BJ (cell line): ENCODE measurements at places on chromosomes 2 and 18. TPM values are rescaled to one million over a fixed set of nuclear protein-coding genes. Genes with fewer than 3 reads are reported as not detected.

DNA sequence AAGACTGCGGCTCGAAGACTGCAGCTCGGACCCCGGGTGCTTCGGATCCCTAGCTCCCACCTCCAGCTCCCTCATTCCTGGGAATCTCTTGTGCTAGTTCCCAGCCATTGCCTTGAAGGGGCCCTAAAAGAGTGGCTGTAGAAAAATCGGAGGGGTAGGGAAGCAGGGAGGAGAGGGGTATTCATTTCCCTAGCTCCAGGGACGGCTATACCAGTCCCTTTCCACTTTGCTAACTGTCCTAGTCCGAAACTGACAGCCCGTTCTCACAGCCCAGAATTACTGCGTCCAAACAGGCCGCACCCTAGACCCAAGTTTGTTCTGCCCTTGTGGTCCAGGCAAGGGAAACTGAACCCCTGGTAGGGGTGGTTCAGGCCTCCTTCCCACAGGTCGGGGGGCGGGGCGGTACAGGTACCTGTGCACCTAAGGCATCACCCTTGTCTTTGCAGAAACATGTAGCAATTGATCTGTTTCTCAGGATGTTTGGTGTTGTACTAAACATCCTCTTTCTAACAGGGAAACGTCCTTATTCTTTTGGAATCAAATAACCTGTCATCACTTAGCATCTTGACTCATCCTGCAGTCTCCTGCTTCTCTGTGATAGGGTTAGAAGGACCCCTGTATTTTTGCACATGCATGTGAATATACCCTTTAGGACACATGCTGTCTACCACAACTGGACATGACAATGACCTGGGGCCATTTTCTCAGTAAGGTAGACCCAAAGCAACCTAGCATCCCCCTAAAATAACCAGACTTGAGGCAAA is 4.0 kb downstream of the EMX1 start:
- DNase-seq: no peak

DNA sequence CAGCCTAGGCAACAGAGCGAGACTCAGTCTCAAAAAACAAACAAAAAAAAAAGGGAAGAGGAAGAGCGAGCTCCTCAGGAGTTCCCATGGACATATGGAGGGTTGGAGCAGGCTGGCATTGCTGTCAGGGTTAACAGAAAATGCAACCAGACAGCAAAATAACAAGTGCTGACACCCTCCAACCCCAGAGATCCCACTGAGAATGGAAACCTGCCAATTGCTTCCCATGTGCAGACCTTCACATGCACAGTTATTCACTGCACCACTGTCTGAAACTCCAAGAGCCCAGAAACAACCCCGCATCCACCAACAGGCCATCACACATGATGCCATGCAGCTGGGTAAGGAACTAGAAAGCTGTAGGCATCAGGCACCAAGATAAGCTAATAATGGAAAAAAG is 43.5 kb downstream of the TFCP2L1 start:
- DNase-seq: no peak

GRCh38 chr2:142745691-142746090 is 131.8 kb upstream of the KYNU start:
- no peak for DNase-seq

DNA sequence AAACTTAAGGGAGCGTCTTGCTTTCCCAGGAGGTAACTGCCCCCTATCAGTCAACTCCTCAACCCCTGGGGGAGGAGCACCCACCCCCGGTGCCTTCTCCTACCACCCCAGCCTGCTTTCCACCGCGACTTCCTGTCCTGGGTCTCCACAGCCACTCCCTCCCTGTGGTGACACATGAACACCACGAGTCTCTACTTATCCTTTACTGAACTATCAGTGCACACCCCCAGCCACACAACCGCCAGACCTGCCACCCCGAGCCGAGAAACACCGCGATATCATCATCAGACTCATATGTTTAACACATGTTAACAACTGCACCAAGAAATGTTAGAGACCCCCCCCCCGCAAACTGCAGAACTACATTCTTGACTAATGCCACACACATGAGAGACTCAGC is 43.3 kb downstream of the LONRF2 start:
- DNase-seq: no peak

Gene CDH2
- 180 and 254 TPM in 2 replicates for polyA plus RNA-seq

Gene TBR1
- not detected in 2 replicates for polyA plus RNA-seq

- no peak for DNase-seq
Measured at GRCh38 chr18:14075196-14075595, 57.0 kb downstream of the ZNF519 start.

Gene PTPRN
- polyA plus RNA-seq: 3.2 and 7.0 TPM in 2 replicates
